Right atrium auricular region (tissue), 2 donors: ENCODE measurements at places on chromosomes 4 and X.

DNA sequence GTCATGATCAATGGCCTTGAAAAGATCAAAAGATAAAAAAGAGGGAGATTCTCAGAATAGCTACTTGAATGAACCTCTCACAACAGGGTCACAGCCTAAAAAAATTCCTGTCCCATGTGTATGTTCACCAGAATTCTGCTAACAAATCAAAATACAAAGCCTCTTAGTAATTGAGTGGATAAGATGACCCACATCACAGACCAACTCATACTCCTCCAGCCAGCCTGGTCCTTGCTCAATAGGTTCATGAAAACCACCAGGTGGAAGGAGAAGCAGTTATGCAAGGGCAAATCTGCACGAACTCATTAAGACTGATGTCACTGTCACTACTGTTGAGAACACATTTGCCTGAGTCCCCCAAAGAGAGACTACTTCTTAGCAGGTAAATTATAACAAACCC, 21.5 kb downstream of the WDFY3 start:
- H3K4me1 ChIP-seq: no peaks in the 10 kb centered on the region
- H3K36me3 ChIP-seq: no peaks in the 10 kb centered on the region
- no peak overlapping the region for H3K4me3 ChIP-seq

DNA sequence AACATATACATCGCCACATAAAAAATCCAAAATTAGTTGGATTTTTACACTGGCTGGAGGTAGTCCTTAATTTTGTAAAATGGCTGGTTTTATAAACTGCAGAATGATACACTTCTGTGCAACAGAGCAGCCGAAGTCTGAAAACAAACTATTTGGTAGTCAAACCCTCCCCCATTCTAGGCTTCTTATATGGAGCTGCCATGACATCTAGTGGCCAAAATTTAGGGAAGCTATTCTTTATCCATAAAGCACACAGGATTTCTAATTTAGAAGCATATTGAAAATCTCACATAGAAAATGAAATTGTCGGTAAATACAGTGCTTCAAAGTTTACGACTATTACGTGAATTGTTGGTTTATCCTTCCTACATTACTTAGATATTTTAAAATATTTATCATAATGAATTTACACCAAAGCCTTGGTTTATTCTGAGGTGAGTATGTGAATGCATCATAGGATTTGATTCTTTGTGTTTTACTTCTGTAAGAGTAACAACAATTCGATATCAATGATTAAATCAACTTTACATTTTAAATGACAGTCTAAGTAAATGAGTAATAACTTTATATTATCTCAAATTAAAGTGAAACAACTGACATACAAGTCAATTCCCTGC, 113.4 kb upstream of the FAM241A start:
- H3K4me3 ChIP-seq: no peak overlapping the region
- no peaks in the 10 kb centered on the region for H3K36me3 ChIP-seq
- no peaks in the 10 kb centered on the region for H3K4me1 ChIP-seq
- H3K27ac ChIP-seq: no peak overlapping the region

DNA sequence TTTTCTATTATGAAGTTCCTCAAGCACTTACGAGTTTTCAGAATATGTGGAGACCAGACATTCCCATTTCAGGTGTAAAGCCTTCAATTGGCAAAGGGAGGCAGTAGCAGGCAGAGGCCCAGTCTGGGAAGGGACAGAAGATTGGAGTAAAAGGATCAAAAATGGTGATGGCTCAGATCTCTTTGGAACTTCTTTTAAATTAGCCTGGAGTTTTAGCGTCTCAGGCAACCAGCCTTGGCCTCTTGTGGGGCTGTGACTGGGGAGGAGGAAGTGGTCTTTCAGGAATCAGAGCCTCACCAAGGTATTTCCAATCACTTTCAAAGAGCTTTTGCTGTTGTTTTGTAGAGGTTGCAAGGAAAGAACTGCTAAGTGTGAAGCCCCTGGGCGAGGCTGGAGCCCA, 239.1 kb downstream of the FRAS1 start:
- no peak overlapping the region for H3K4me3 ChIP-seq
- H3K27me3 ChIP-seq: no peaks in the 10 kb centered on the region
- no peak overlapping the region for H3K27ac ChIP-seq
- no peak for DNase-seq
- no peaks in the 10 kb centered on the region for H3K36me3 ChIP-seq
- H3K4me1 ChIP-seq: no peaks in the 10 kb centered on the region

DNA sequence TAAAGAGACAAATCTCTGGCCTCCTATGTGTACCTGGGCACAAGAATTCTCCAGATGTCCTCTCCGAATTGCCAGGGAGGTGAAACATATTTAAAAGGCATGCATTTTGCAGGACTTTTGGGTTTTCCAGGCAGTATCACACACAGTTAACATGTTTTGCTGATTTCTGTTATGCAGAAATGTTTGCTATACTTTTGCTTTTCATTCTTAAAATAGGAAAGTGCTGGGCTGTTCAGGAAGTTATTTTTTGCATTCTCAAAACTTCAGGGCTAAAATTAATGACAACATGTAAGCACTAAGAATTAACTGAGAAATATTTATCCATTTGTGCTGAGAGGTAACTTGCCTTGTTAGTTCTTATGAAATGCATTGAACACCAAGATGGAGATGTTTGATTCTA, 390.7 kb upstream of the CTSO start:
- no peaks in the 10 kb centered on the region for H3K27me3 ChIP-seq
- no peaks in the 10 kb centered on the region for H3K4me1 ChIP-seq
- H3K27ac ChIP-seq: no peak overlapping the region
- H3K4me3 ChIP-seq: no peak overlapping the region
- H3K36me3 ChIP-seq: no peaks in the 10 kb centered on the region
- no peak for DNase-seq

- no peaks in the 10 kb centered on the region for H3K4me1 ChIP-seq
- H3K36me3 ChIP-seq: no peaks in the 10 kb centered on the region
- H3K27ac ChIP-seq: no peak overlapping the region
- DNase-seq: no peak
- H3K4me3 ChIP-seq: no peak overlapping the region
- no peaks in the 10 kb centered on the region for H3K27me3 ChIP-seq
Measured at GRCh38 chrX:113522814-113523213, 682.2 kb upstream of the AMOT start.

DNA sequence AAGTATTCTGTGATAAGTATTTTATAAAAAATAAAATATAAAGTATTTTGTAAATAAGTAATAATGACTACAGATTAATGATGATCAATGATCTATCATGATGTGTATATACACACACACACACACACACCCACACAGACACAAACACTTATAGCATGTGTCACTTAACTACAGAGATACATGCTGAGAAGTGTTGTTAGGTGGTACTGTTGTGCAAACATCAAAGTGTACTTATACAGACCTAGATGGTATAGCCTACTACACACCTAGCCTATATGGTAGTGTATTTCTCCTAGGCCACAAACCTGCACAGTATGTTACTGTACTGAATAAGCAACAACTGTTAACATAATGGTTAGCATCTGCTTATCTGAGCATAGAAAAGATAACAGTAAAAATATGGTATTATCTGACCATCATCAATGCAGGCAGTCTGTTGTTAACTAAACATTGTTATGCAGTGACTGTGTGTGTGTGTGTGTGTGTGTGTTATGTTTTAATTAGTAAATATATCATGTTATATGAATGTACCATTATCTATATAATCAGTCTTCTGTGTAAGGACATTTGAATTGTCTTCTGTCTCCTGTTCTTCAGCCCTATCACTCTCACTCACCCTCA, 138.2 kb downstream of the CAMK2D start:
- no peaks in the 10 kb centered on the region for H3K27me3 ChIP-seq
- H3K36me3 ChIP-seq: no peaks in the 10 kb centered on the region
- DNase-seq: no peak
- H3K4me1 ChIP-seq: no peaks in the 10 kb centered on the region
- no peak overlapping the region for H3K27ac ChIP-seq
- H3K4me3 ChIP-seq: no peak overlapping the region

DNA sequence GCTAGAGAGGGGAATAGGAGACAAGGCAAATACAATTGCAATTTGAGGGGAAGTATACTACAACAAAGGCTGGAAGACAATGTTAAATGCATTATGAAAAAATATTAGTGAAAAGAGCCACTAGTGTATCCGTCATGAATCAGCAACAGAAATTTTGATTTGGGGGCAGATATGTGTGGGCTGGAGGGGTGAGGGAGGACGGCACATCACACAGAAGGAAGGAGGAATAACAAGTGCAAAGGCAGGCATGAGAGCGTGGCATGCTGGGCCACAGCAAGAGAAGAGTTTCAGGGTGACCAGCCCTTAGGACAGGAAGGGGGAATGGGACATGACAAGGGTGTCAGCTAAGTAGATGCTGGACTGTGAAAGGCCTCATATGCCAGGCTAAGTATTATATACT, 63.7 kb upstream of the NAP1L5 start:
- no peak overlapping the region for H3K4me3 ChIP-seq
- DNase-seq: no peak
- H3K36me3 ChIP-seq: no peaks in the 10 kb centered on the region
- H3K27ac ChIP-seq: no peak overlapping the region
- H3K4me1 ChIP-seq: no peaks in the 10 kb centered on the region

- H3K4me1 ChIP-seq: no peaks in the 10 kb centered on the region
- no peak overlapping the region for H3K4me3 ChIP-seq
- H3K36me3 ChIP-seq: peaks cover 19% of the 10 kb centered on the region
- DNase-seq: no peak
Measured at GRCh38 chr4:99875071-99875470, 19.2 kb downstream of the LAMTOR3 start.

GRCh38 chr4:31054295-31054694, 334.1 kb downstream of the PCDH7 start:
- H3K36me3 ChIP-seq: no peaks in the 10 kb centered on the region
- no peak for DNase-seq
- no peak overlapping the region for H3K4me3 ChIP-seq
- no peaks in the 10 kb centered on the region for H3K27me3 ChIP-seq

GRCh38 chr4:1328267-1329155, 18.5 kb upstream of the UVSSA start:
- H3K27me3 ChIP-seq: no peaks in the 10 kb centered on the region
- peaks cover 11% of the 10 kb centered on the region for H3K4me1 ChIP-seq
- no peak overlapping the region for H3K27ac ChIP-seq
- H3K36me3 ChIP-seq: peaks cover 70% of the 10 kb centered on the region
- no peak overlapping the region for H3K4me3 ChIP-seq

GRCh38 chr4:184636144-184636543, 13.1 kb downstream of the CASP3 start:
- peaks cover 44% of the 10 kb centered on the region for H3K36me3 ChIP-seq
- H3K27ac ChIP-seq: no peak overlapping the region
- no peak for DNase-seq
- H3K27me3 ChIP-seq: no peaks in the 10 kb centered on the region

- no peaks in the 10 kb centered on the region for H3K4me1 ChIP-seq
- no peaks in the 10 kb centered on the region for H3K36me3 ChIP-seq
- no peak overlapping the region for H3K27ac ChIP-seq
- H3K27me3 ChIP-seq: no peaks in the 10 kb centered on the region
- no peak for DNase-seq
Measured at GRCh38 chrX:123477673-123478072, 255.2 kb downstream of the THOC2 start.

GRCh38 chr4:151324752-151325110, 674 bp downstream of the SH3D19 start:
- peak overlapping the region; percentile 87 for H3K27ac ChIP-seq
- no peaks in the 10 kb centered on the region for H3K27me3 ChIP-seq
- peak; percentile 83 for DNase-seq
- no peaks in the 10 kb centered on the region for H3K4me1 ChIP-seq
- no peaks in the 10 kb centered on the region for H3K36me3 ChIP-seq
- H3K4me3 ChIP-seq: peak overlapping the region; percentile 73

DNA sequence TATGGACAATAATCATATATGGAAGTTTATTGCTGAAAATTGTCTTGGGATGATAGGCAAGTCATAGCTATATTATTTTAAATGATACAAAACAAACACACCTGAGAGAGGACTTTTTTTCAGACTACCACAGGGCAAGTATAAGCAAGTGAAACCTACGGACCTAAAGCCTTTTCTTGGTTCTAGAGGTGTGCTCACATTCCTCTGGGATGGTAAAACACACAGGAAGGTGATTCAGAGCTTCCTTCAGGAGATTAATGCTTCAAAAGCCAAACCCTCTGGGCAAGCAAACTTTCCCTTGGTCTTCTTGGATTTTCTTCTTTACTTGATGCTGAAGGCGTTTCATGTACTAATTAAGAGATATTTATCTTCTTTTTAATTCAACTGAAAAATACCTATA, 60.1 kb upstream of the ACSL4 start:
- H3K27ac ChIP-seq: no peak overlapping the region
- no peak overlapping the region for H3K4me3 ChIP-seq
- no peaks in the 10 kb centered on the region for H3K27me3 ChIP-seq
- H3K36me3 ChIP-seq: no peaks in the 10 kb centered on the region
- DNase-seq: no peak

- no peak overlapping the region for H3K4me3 ChIP-seq
- no peaks in the 10 kb centered on the region for H3K27me3 ChIP-seq
- no peaks in the 10 kb centered on the region for H3K4me1 ChIP-seq
- H3K36me3 ChIP-seq: no peaks in the 10 kb centered on the region
Measured at GRCh38 chr4:43357252-43357974, 464.9 kb downstream of the GRXCR1 start.

DNA sequence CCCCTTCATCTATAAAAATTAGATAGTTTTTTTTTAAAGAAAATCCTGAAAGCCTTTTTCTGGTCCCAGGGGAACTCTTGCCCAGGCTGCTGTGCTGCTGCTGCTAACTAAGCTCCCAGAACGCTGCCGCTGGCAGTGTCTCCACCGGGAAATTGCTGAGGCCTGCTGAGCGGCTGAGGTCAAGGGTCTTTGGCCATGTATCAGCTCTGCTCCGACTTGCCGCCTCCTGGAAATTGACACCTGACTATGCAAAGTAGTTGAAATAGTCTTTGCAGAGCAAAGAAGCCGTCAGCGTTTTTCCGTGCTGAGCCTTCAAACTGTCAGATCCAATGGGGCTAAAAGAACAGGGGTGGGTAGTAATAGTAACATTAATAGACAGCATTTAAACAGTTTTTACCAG, 839 bp downstream of the QDPR start:
- no peaks in the 10 kb centered on the region for H3K27me3 ChIP-seq
- no peak for DNase-seq
- peaks cover 18% of the 10 kb centered on the region for H3K4me1 ChIP-seq
- H3K4me3 ChIP-seq: peak overlapping the region; percentile 66

- H3K4me1 ChIP-seq: peaks cover 24% of the 10 kb centered on the region
- no peak overlapping the region for H3K4me3 ChIP-seq
- no peaks in the 10 kb centered on the region for H3K36me3 ChIP-seq
- DNase-seq: no peak
- H3K27me3 ChIP-seq: no peaks in the 10 kb centered on the region
- H3K27ac ChIP-seq: no peak overlapping the region
Measured at GRCh38 chr4:85806334-85806733, 331.4 kb downstream of the ARHGAP24 start.

GRCh38 chr4:38144031-38144430, 183.8 kb downstream of the PTTG2 start:
- no peak overlapping the region for H3K4me3 ChIP-seq
- H3K27me3 ChIP-seq: no peaks in the 10 kb centered on the region
- peaks cover 18% of the 10 kb centered on the region for H3K36me3 ChIP-seq
- H3K27ac ChIP-seq: no peak overlapping the region
- DNase-seq: no peak

- no peaks in the 10 kb centered on the region for H3K36me3 ChIP-seq
- H3K4me3 ChIP-seq: peak within 1 kb of the TSS; percentile 75
- peaks cover 21% of the 10 kb centered on the region for H3K4me1 ChIP-seq
- no peaks in the 10 kb centered on the region for H3K27me3 ChIP-seq
Measured at GRCh38 chr4:127782275-127783025, at the start of gene HSPA4L. Gene HSPA4L (plus strand): TSS chr4:127782322. CDS start chr4:127782551, 229 bp downstream.

- H3K36me3 ChIP-seq: peaks cover 10% of the 10 kb centered on the region
- H3K27ac ChIP-seq: peak overlapping the region; percentile 37
Measured at GRCh38 chr4:47531954-47532321, 46.9 kb downstream of the ATP10D start.

- H3K27me3 ChIP-seq: no peaks in the 10 kb centered on the region
- no peak overlapping the region for H3K27ac ChIP-seq
- H3K4me3 ChIP-seq: no peak overlapping the region
- DNase-seq: no peak
Measured at GRCh38 chr4:23040539-23040938, 347.8 kb downstream of the GBA3 start.
